Effector CD8-positive, alpha-beta T cell (primary cell): ENCODE measurements at places on chromosomes 7 and 10.

DNA sequence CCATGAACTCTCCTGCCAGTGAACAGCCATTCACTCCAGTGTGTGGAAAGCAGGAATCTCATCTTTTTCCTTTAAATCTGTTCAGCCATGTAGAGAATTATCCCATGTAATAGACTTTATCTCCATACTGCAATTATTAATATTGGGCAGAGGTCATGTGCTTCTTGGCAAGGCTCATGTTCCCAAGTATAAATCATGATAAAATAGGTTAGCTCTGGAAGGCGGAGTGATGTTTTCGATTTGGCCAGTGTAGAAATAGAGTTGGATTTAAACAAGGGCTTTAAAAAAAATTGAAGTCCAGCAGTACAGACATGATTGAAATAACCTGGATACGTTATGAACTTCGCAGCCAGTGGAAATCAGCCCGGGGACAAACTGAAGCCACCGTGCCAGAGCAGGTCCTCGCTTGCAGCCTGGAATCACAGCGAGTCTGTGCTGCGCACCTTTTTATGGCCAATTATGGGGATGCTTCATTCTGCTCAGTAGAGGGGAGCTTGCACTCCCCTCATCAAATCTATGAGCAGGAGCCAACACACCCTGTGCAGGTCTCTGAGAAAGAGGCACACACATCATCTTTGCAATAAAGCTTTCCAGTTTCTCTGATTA is 654.0 kb upstream of the MKI67 start:
- DNase-seq = no peak

DNA sequence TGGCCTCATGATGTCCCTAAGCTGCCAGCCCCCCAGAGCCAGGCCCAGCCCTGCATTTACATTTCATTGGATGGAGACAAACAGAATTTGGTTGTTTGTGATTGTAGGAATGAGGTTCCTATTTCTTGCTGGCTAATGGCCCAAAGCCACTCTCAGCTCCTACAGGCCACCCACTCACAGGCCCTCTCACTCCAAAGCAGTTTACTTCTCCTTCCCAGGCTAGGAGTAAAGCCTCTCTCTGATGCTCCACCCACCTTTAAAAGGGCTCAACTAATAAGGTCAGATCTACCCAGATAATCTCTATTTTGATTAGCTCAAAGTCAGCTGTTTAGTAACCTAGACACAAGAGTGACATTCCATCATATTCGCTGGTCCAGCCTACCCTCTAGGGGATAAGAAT is 11.2 kb upstream of the CUZD1 start:
- no peak for DNase-seq

- no peak for DNase-seq
Measured at GRCh38 chr10:10871352-10871751, 146.3 kb upstream of the CELF2 start.

- DNase-seq = no peak
Measured at GRCh38 chr7:32051128-32051527, 19.1 kb downstream of the PDE1C start.

- DNase-seq = no peak
Measured at GRCh38 chr7:110448918-110449317, 642.0 kb upstream of the LRRN3 start.

- DNase-seq = no peak
Measured at GRCh38 chr10:131231965-131232541, 79.5 kb downstream of the TCERG1L start.

GRCh38 chr10:126097558-126098225 is 201.3 kb downstream of the FANK1 start:
- no peak for DNase-seq

DNA sequence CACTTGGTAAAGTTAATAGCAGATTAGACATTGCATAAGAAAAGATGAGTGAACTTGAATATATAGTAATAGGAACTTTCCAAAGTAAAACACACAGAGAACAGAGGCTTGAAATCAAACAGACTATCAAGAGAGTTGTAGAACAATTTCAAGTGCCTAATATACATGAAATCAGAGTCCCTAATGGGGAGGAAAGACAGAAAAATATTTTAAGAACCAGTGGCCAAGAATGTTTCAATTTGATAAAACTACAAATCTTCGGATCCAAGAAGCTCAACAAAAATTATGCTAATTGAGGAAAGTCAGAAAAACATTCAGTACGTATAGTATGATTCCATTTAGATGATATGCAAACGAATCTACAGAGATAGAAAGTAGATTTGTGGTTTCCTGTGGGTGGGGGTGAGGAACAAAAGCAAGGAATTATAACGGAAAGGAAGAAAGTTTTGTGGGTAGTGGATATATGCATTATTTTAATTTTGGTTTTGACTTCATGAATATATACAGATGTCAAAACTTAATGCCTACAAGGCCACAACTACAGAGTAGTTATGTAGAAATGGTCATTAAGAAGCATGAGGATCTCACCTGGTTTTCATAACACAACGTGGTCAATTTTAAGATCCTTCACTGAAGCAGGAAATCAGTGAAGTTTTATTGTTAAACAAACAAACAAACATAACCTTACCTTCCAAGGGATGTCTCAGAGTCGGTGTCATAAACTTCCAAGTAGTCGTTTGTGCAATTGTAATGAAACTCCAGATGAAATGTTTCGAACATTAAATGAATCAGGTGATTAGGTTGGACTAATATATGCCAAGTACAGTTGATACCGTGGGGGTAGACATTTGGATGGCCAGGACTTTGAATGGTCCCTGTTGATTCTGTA is 62.0 kb downstream of the CUBN start:
- DNase-seq = no peak

GRCh38 chr7:977326-978048 is 2.1 kb upstream of the COX19 start:
- DNase-seq = no peak

DNA sequence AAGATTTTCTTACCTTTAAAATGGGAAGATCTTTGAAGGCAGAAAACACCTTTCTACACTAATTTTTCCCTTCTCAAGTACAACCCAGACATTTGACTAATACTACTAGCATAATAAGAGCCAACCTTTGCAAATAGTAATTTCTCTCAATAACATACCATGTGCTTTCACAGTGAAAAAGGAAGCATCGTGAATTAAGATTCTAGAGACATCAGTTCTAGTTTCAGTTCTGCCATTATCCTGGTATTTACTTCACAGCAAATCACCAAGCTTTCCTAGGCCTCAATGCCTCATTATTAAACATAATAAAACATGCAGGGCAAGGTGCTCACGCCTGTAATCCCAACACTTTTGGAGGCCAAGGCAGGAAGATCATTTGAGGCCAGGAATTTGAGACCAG is 24.9 kb downstream of the GSAP start:
- DNase-seq = no peak

- DNase-seq = no peak
Measured at GRCh38 chr10:113550365-113550764, 2.5 kb upstream of the HABP2 start.

GRCh38 chr7:6375348-6376101 is 72.2 kb downstream of the DAGLB start:
- DNase-seq = no peak
